ENCODE measurements at places on chromosomes 6 and 20.

DNA sequence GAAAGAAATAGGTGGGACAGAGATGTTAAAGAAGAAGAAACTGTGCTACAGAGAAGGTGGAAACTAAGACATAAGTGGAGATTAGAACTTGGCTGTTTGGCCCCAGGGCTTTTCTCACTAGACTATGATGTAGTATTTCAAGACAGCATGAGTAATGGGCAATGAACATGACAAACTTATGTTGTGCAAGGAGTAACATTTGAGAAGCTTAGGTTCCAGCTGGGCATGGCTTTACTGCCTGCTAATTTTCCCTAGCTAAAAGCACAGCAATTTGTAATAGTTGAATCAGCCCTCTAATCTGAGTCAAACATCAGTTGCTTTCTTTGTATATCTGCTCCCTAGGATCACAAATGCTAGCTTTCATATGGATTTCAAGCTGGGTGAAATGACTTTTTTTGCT is 294.3 kb upstream of the BMP2 start:
- DNase-seq: no peak

DNA sequence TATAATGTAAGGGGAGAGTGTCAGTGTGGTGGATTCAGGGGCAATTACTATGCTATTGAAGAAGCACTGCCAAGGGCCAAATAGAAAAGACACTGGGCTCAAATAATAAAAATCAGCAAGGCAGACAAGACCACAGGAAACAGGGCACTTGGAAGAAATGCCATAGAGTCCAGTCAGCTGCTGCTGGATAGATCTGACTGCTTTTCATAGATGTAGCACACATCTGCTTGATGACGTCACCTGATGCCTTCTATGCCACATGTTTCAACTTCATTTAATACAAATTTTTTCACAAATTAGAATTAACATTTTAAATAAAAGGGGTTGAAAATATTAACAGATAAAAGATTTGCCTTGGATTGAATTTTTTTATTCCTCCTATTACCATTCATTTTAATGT is 23.9 kb upstream of the AHI1 start:
- DNase-seq: no peak

DNA sequence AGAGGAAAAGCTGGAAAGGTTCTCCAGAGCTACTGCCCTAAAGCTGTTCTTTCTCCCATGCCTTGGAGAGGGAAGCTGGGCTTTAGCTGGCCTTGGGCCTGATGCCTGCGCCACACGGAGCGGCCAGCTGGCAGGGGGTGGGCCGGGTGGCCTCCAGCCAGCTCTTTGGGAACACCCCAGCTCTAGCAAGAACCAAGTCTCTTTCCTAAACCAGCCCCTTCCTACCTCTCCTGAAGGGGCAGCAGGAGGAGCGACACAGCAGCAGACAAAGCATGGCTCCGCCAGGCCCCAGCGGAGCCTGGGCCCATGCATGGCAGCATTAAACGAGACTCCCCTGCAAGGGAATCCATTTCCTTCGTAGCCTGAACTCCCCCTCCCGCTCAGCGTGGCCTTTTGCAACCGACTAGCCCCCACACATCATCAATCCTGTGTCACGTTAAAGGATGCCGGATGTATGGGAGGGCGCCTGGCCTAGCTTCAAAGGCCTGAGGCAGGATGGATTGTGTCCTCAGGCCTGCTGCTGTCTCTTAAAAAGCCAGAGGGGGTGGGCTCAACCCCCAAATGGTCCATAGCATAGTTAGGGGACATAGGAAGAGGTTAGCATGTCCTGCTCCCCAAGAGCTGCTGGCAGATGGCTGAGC is 14.0 kb downstream of the MRPS18A start:
- DNase-seq: no peak

DNA sequence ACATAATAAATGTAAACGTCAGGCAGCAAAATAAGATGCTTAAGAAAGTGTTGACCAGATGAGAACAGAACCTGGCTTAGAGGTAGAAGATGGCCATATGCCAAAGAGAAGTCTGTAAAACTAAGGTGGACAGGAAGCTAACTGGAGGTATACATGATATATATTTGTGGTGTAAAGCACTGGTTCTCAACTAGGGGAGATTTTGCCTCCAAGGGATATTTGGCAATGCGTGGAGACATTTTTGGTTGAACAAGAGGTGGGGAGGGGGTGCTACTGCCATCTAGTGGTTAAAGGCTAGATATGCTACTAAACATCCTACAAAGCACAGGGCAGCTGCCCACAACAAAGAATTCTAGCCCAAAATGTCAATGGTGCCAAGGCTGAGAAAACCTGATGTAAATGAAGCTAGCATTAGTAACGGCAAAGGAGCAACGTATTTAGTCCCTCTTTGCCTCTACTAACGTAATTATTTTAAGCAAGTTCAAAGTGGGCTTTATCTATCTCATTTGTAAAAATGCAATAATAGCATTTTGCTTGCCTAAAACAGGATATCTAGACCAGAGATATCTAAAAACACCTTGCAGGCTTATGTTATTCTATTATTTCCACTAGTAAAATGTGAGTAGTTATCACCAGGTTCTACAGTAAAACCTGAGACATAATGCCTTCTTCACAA is 182.6 kb downstream of the RNGTT start:
- peak; percentile 33 for DNase-seq

- no peak for DNase-seq
Observed at GRCh38 chr6:36805096-36805797, 34.0 kb downstream of the CPNE5 start.

DNA sequence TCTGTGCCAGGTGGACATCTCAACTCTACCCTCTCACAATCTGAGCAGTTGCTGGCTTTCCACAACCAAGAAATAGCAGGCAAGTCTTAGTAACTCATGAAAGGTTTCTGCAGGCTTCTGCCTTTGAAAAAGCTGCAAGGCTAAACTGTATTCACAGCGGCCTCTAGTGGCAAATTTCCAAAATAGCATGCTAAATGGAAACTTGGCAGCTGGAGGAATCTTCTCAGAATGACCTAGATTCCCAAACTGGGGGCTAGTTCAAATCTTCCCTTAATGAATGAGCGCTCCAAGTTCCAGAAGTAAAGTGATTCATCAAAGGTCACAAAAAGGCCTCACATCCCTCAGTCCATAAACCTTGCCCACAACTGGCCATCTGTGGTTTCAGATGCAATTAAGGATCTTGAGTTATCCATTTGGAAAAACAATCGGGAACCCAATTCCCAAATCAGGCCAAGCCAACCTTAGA is 11.9 kb upstream of the CPNE5 start:
- DNase-seq: no peak

- no peak for DNase-seq
Observed at GRCh38 chr6:154318721-154319120, 37.9 kb downstream of the IPCEF1 start.

DNA sequence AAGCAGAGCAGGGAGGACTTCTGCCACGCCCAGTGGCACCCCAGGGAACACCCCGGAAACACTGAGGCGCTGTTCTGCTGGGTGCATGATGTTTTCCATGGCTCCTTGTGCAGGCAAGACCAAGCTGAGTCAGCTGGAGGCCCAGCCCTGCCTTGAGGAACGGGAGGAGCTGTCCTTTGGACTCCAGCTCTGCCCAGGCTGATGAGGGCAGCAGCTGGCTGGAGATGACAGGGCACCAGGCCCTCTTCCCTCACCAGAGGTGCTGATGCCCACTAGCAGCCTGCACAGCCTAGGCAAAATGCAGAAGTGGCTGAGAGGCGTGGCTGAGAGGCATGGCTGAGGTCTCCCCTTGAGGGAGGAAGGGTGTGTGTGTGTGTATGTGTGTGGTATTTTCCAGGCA is 2.4 kb downstream of the C6orf132 start:
- DNase-seq: no peak

- DNase-seq: no peak
Observed at GRCh38 chr6:131838051-131838450, 30.2 kb downstream of the ENPP1 start.

GRCh38 chr20:26243731-26244130 is 547.1 kb upstream of the ZNF337 start:
- DNase-seq: no peak

DNA sequence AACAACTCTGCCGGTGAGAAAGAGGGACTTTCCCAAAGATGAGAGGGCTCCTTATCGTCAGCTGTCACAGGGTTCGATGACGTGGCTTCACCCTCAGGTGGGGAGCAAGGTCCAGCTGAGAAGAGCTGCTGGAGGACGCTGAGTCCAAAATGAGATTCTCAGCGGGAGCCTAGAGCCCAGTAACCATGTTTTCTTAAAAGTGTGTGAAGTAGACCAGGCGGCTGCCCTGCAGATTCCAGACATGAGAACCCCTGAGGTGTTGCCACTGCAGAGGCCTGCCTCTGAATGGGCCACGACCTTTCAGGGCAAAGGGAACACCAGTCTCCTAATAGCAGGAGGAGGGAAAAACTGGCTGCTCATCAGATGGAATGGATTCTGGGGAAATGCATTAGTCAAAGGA is 375.1 kb downstream of the BTBD9 start:
- DNase-seq: no peak

GRCh38 chr6:163468738-163469137 is 54.2 kb downstream of the QKI start:
- no peak for DNase-seq

DNA sequence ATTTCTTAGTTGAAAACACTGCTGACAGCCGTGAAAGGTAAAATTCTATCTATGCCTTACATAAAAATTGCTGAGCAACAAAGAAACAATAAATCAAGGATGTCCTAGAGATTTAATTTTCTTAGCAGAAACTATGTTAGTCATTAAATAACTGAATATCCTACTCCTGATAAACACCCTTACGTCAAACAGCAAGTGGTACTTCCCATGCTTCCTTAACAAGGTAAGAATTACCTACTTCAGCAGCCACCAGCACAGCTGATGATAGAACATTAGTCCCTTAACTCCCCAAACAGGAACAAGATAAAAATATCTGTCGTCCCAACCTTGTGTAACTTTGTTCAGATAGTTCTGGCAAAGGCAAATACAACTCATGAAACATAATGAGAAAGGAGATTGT is 8.7 kb downstream of the SERPINB6 start:
- DNase-seq: no peak

DNA sequence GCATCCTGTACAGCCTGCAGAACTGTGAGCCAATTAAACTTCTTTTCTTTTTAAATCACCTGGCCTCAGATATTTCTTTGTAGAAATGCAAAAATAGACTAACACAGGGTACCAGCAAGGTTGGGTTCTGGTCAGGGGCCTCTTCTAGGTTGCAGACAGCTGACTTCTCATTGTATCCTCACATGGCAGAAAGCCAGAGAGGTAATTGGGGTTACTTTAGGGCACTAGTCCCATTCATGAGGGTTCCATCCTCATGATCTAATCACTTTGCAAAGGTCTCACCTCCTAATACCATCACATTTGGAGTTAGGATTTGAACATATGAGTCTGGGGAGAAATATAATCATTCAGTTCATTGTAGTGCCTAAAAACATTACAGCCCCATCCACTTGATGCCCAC is 101.5 kb downstream of the LCA5 start:
- DNase-seq: no peak

DNA sequence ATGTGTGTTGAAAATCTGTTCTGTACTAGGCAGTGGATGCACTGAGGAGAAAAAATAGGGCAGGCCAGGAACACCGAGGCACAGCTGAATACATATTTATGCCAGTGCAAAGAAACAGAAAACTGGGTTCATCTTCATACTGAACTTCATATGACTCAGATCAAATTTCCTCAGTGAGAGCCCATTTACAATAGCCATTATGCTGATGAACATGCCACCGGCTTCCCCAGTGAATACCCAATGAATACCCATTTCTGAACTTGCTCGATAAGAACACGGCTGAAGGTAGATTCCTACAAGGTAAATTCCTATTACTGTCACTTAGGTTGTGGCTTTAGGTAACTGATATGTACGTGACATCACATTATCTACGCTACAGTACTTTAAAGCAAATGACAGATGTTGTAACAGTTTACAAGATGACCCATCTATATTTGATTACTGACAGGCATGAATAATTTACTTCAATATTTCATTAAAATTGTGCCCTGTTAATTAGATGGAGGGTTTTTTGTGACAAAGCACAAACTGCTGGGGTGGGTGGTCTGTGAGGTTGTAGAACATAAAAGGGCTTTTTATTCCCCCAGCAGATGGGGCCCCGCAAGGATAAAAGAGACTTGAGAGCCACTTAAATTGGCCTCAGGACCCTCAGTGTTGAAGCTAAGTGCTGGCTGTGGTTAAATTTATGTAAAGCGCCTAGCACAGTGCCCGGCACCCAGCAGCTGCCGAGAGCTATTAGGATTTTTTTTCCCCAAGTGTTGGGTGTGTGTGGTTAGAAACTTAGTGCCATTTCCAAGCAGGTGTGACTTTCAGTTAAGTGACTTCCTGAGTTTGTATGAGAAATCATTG is 264.5 kb downstream of the CD83 start:
- no peak for DNase-seq

GRCh38 chr6:46963626-46964025 is 41.9 kb upstream of the ADGRF5 start:
- no peak for DNase-seq

- no peak for DNase-seq
Observed at GRCh38 chr6:34021554-34022190, 124.2 kb downstream of the GRM4 start.

DNA sequence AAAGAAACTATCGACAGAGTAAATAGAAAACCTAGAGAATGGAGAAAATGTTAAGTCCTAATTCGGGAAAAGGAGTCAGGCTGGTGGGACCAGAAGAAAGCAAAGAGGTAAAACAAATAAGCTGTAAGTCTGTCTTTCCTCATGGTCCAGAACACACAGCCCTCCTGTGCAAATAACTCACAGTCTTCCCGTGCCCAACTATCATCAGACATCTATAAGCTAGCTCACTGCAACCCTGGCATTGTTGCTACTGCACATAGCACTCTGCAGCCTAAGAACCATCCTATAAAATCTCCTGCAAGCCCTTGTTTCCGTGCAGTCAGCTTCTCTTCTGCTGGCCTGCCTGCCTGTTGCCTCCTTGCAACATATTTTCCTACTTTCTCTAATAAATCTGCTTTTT is 17.4 kb downstream of the HLA-DRA start:
- DNase-seq: no peak
